Activated naive CD8-positive, alpha-beta T cell treated with anti-CD3 and anti-CD28 coated beads, Interleukin-2, amount 50 U/mL, for 24 hours (primary cell): ENCODE measurements at places on chromosomes 13 and 19.
A peak's percentile ranks its signal among the peaks of the same experiment; 100 is the strongest.

DNA sequence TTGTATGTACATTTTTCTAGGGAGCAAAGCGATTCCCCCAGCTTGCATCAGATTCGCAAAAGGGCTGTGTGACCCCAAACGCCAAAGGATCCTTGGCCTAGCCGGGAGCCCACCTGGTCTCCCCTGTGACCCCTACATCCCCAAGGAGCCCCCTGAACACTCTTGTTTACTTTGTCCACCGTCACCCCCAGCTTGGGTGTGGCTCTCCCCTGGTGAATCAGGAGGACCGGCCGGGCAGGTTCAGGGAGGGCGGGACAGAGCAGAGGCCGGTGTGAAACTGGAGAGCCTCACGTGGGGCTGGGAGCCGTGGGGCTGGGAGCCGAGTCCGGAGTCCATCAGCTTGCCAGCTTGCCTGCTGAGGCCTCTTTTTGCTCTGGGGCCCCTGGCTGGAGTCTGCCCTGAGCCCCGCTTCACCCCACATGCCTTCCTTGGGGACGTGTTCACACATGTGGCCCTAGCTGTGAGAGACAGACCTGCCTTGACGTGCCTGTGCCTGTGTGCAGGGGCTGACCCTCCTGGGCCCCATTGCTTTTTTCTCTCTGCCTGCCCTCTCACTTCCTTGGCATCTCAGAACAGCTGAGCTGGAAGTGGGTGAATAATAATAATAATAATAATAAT lies 2.0 kb downstream of the ITPKC start:
- peak; percentile 19 for DNase-seq

DNA sequence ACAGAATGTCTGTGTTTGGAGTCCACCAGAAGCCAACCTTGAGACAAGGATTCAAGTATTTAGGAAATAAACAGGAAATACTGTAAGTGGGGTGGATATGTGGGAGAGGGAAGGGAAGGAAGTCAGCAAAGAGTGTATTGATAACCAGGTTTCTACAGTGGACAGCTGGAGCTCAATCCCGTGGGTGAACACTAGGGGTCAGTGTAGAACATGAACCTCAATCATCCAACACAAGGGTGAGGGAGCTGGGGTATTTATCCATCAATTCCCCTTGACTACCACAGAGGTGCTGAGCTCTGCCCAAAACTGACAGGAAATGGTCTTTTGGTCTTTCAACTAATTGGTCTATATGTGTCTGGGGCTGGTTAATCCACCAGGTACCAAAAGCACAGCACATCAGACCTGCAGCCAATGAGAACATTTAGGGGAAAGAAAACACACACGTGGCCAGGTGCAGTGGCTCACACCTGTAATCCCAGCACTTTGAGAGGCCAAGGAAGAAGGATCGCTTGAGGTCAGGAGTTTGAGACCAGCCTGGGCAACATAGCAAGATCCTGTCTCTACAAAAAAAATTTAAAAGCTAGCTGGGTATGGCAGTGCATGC lies 5.6 kb upstream of the SYDE1 start:
- DNase-seq, result peak; percentile 65

- DNase-seq, result no peak
These were observed 118.2 kb downstream of the SIPA1L3 start for GRCh38 chr19:38024992-38025908.

GRCh38 chr19:28019901-28020300 lies 1193.0 kb downstream of the UQCRFS1 start:
- DNase-seq, result no peak

- no peak for DNase-seq
These were observed 27.7 kb downstream of the CCDC8 start for GRCh38 chr19:46385636-46386035.

DNA sequence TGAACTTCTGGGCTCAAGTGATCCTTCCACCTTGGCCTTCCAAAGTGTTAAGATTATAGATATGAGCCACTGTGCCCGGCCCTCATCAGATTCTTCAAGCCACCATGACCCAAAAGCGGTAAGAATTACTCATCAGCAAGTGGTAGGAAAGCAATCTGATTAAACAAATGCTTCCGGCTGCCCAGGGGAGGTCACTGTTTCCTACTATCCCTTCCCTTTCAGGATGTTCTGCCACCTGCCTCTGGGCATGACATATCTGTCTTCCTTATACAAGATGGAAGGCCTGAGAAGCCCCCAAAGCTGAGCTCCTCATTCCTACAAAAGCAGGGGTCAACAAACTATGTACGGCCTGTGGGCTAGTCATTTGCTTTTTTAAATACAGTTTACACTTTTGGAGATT lies 7.0 kb downstream of the ABHD8 start:
- DNase-seq, result no peak

GRCh38 chr13:107803822-107804495 lies 411.4 kb downstream of the LIG4 start:
- DNase-seq, result no peak

DNA sequence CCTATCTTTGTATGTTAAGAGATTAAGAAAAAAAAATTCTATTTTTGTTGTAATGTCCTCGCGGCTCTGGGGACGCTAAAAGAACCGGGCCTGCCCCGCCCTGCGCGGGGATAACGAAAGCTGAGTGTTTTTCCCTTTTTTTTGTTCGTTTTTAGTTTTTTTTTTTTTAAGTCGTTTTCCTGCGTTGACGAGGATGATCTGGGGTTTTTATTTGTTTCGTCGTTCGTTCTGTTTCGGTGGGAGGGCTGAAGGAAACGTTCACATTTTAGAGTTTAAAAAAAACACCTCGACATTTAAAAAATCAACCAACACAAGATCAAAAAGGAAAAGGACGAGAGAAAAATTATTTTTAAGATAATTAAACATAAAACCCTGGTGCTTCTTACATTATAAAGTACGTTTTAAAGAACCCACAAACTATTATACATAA lies 5.6 kb downstream of the LYL1 start:
- no peak for DNase-seq

GRCh38 chr19:6241680-6242377 lies 37.9 kb downstream of the MLLT1 start:
- DNase-seq, result no peak

DNA sequence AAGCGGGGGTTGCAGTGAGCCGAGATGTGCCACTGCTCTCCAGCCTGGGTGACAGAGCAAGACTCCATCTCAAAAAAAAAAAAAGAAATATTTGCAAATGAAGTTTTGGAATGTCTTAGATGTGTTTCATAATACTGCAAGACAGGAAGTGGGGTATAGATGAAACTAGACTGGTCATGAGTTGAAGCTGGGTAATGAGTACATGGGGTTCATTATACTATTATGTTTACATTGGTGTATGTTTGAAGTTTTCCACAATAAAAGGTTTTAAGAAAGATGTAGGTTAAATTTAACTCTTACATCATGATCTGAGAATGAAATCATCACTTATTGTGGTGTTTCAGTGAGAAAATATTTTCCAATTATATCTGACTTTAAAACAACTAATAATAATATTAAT lies 19.0 kb downstream of the FNDC3A start:
- no peak for DNase-seq

GRCh38 chr19:6038634-6039405 lies 60.9 kb upstream of the RANBP3 start:
- DNase-seq, result peak; percentile 50

GRCh38 chr19:15324791-15325519 lies 7.4 kb downstream of the BRD4 start:
- DNase-seq, result no peak

- DNase-seq, result no peak
These were observed 135.3 kb downstream of the CACNA1A start for GRCh38 chr19:13370948-13371347.

DNA sequence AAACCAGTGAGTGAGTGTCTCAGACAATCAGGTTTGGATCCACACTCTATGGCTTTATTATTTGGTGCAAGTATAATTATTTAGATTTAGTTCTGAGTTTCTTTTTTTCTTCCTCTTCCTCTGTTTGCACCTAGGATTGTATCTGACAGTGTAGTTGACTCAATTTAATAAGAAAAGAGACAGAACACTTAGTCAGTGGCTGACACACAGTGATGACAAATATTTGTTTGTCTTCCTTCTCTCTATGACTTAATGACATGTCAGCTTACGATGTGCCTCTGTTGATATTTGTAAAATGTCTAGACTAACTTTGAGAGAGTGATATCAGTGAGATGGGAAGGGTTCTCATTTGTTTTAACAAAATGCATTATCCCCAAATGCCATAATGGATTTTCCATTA lies 129.5 kb upstream of the SLC10A2 start:
- DNase-seq, result no peak

DNA sequence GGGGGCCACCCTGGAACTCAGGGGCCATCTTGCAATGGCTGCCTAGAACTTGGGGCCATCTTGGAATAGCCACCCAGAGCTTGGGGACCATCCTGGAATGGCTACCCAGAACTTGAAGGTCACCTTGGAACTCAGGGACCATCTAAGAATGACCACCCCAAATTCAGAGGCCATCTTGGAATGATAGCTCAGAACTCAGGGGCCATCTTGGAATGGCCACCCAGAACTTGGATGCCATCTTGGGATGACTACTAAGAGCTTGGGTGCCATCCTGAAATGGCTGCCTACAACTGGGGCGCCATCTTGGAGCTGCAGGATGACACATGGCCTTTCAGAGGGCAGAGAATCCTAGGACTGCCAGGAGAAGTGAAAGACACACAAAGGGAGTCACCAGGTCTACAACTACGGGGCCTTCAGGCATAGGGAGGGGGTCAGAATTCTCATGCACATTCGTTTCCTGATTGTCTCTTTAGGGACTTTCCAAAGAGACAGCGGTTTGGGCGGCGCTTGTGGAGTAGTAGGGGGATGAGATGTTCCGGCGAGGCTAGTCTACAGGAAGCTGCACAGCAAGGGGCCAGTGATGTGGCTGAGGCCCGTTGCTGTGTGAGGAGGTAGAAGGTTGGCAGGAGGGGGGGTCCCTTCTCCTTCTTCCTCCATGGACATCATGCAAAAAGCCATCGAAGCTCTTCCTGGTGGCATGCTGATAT lies 125.0 kb downstream of the IER2 start:
- no peak for DNase-seq

DNA sequence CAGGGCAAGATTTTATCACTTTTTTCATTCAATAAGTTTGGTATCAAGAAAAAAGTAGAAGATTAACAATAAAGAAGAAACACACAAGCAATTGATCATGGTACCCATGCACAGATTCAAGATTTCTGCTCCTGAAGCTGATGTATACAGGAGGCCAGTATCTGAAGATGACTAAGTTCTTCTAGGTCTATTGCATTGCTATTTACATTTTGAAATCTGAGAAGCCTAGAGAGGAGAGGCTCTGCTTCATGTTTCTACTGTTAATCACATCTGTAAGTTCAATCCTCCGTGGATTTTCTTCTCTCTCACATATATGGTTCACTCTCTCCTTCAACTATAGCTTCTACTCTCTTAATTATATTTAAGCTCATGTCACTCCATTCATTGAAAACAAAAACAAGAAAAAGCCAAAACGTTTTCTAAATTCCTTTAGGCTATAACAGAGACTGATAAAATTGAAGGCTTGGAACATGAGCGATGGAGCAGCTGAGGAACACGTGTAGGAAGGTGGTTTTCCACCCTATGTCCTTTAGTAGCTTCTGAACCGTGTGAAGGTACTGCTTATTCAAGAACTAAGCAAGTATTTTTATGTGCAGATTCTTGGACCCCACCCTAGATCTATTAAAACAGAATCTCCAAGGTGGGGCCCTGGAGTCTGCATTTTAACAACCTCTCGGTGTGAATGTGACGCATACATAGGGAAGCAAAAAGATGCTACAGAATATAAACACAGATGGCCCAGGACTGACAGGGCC lies 198.2 kb downstream of the EFNB2 start:
- no peak for DNase-seq

- no peak for DNase-seq
These were observed 69.9 kb downstream of the RUBCNL start for GRCh38 chr13:46317120-46317519.

- DNase-seq, result no peak
These were observed 38.7 kb upstream of the KLF2 start for GRCh38 chr19:16285769-16286498.

DNA sequence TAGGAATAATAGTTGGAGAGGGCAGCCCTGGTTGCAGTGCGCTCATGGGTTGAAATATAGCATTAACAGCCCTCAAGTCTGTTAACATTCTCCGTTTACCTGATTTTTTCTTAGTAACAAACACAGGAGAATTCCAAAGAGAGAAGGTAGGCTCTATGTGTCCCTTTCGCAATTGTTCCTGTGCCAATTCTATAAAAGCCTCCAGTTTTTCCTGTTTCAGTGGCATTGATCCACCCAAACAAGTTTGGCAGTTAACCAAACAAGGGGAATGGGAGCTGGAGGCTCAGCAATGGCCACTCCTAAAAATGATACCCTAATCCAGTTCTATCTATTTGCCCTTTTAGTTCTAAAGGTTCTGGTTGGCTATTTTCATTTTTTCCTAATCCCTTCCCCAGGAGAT lies 151.6 kb downstream of the ZNF486 start:
- DNase-seq, result no peak

GRCh38 chr13:30918662-30919405 lies 12.8 kb downstream of the MEDAG start:
- DNase-seq, result no peak

- DNase-seq, result no peak
These were observed 85.3 kb downstream of the ZNF726 start for GRCh38 chr19:23999821-24000610.

DNA sequence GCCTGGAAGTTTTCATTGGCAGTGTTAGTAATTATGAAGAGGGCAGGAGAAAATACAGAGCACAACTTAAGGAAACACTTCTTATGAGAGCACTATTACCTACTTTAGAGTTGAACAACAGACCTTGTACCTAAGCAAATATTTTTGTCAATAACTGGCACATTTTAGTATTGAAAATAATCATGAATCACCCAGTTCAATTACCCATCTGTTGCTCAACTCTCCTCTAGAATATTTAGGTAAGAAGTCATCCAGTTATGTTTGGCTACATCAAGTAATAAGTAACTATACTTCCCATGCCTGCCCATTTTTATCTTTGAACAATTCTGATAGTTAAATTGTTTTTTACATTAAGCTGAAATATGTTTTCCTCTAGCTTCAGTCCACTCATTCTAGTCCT lies 893.4 kb downstream of the DIAPH3 start:
- DNase-seq, result no peak

- no peak for DNase-seq
These were observed 97.2 kb downstream of the COL4A2 start for GRCh38 chr13:110404321-110404720.

DNA sequence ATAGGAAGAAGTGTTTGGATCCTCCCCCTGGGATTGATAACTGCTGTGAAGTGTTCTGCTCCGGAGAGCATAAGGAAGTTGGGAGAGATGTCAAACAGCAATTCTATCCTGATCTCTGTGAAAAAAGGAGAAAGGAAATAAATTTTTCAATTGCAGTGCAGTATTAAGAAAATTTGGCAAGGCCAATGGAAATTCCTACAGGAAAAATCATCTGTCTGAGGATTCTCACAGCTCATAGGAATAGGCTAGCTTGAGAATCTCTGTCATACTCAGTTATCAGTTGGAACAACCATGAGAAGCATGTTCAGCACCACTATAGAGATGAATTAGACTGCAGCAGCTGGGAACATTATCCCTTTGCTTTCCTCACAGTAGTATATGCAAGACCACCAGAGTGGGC lies 1238.9 kb upstream of the MIR17HG start:
- no peak for DNase-seq

DNA sequence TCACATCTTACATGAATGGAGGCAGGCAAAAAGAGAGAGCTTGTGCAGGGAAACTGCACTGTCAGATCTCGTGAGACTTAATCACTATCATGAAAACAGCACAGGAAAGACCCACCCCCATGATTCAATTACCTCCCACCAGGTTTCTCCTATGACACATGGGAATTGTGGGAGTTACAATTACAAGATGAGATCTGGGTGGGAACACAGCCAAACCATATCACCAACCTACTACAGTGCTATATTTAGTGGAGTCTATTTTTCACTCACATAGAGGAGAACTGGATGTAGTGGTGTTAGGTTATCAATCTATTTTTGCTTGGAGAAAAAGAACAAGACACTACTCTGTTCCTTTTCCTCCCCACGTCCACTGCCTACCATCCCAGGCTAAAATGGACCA lies 276.6 kb downstream of the KCTD12 start:
- DNase-seq, result no peak
